RPMI7951 (cell line): ENCODE measurements at places on chromosomes 16 and 17.
A peak's percentile ranks its signal among the peaks of the same experiment; 100 is the strongest.

GRCh38 chr16:87471278-87472141 lies 21.3 kb downstream of the ZCCHC14 start:
- DNase-seq = no peak

DNA sequence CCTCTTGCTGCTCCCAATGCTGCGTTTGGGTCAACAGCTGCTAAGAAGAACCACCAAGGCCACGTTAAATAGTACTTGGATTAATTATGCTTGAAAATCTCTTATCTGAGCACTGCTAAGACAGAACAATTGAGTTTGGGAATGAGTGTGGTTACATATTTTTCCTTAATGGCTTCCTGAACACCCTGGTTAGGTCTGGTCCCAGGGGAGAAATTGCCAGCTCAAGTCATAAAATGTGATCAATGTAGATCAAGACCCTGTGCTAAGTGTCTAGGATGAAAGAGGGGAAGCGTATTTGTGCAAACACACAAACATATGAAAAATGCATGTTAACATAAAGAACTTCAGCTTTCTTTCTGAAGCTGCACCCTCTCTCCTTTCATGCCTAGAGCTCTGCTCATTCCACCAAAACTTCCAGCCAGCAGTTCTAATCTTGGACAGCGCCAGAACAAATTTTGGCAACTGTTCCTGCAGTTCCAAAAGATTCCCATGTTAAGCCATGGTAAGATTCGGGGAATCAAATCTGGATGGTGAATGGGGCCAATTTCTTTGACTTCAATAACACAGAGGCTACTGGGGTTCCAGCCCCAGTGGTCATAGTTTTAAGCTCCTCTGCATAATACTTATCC lies 72.0 kb downstream of the ZFHX3 start:
- DNase-seq = no peak

DNA sequence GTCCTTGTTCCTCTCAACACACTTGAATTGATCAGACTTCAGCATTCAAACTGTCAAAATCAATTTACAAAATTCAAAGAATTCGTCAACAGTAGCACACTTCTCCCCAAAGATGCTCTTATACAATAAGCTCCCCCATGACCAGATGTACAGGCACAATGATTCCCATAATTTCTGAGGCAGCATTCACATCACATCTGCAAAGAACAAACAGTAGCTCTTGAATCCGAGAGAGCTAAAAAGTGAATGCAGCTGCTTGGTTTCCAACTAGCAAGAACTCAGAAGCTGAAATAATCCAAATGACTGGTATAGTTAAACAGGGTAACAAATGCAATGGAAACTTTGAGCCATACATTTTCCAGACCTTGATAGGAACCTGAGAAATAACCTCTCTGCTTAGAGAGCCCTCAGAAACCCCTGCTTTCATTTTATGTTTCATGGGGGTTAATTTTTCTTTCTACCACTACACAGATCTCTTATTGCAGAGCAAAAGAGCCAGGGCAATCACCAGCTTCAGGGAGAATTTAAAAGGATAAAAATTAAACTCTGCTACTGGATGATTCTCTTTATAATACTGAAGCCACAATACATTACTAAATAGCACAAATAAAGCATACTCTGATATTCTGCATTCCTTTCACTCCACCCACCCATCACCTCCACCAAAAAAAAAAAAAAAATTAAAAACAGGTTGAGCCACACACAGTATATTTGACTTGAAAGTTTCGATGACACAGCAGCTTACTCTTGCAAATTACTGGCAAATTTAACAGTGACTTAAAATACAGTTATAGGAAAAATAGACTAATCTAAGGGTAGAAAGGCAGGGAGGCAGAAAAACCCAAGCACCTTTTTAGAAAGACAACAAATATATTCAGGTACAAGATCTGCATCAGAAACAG lies 23.1 kb upstream of the TMEM97 start:
- no peak for DNase-seq

- DNase-seq = no peak
These were observed 22.8 kb downstream of the GJC1 start for GRCh38 chr17:44807093-44807816.

DNA sequence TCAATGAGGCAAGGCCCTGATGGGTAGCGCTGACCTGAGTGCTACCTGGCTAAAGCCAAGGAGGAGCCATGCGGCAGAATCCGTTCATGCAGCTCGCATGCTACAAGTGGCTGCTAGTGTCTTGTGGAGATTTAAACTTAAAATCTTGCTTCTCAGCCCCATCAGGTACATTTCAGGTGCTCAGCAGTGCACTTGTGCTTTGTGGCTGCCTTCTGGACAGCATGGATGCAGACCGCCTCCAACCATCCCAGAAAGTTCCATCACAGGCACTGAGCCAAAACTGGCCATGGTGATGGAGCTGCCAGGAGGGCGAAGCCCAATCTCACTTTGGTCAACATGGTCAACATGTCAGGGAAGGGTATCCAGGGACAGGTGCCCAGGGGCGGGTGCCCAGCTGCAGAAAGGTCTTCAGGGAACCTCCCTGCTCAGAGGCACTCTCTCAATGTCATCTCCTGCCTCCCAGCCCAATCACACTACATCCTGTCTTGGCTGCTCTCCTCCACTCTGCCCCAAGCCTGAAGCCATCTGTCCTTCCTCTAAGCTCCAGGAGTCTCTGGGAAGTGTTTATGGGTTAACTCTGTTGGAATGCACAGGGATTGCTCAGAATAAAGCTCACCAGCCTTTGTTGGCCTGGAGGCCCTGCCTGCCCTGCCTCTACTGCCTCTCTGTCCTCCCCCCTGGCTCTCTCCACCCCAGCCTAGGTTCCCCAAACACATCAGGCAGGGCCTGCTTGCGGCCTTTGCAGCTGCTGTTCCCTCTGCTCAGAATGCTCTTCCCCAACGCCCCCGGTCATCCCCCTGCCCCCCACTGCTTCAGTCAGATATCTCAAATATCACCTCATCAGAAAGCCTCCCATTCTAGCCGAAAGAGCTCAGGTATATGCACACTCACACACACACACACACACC lies 18.3 kb upstream of the TNFRSF13B start:
- peak; percentile 68 for DNase-seq

GRCh38 chr16:81445966-81446906 lies 1.6 kb downstream of the CMIP start:
- no peak for DNase-seq

- DNase-seq = no peak
These were observed 1461.2 kb upstream of the CDH8 start for GRCh38 chr16:63497408-63497807.

DNA sequence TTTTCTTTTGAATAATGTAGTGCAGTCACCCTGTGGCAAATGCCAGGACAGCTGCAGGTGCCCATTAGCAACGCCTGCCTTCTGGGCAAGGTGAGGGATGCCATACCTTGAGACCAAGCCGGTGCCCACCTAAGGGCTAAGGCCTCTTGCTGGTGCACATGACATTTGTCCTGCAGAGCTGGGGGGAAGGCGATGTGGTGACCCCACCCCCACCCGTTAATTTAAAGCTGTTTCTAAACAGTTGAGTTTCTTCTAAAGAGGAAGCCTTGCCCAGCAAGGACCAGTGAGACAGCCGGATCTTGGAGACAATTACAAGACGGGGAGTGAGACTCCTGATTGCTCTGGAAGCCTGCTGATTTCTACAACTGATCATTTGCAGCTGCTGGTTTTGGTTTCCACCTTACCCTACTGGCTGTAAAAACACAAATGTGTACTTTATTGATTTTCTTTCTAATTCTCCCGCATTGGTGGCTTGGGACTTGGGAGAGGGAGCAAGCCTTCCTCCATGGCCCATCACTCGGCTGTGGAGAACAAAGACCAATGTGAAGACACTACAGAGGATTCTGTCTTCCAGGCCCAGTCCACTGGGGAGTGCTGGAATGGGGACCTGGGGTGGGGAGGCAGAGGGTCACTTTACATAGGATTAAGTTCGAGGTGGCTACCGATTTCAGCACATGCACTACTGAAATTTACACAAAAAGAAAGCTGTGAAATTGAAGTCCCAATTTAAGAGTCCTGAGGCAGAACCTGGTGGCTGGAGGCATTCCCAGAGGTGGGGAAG lies 2.7 kb downstream of the CDK5R1 start:
- DNase-seq = no peak

GRCh38 chr17:42706732-42707131 lies 24.4 kb downstream of the CNTNAP1 start:
- DNase-seq = no peak

- no peak for DNase-seq
These were observed 48.5 kb downstream of the CEP95 start for GRCh38 chr17:64555281-64555680.

- DNase-seq = no peak
These were observed 96.6 kb downstream of the WDR59 start for GRCh38 chr16:74888232-74888862.

- peak; percentile 70 for DNase-seq
These were observed at the start of gene MYCBPAP for GRCh38 chr17:50507871-50508572. Gene MYCBPAP, plus strand, starts transcription at chr17:50508439. Its CDS starts 236 bp downstream, at chr17:50508675.

- no peak for DNase-seq
These were observed 25.6 kb upstream of the MTSS2 start for GRCh38 chr16:70711211-70712031.
